ENCODE measurements at places on chromosomes 2 and 18.
A peak's percentile ranks its signal among the peaks of the same experiment; 100 is the strongest.

- DNase-seq, result no peak
These were observed 52.6 kb downstream of the CD28 start for GRCh38 chr2:203758841-203759689.

DNA sequence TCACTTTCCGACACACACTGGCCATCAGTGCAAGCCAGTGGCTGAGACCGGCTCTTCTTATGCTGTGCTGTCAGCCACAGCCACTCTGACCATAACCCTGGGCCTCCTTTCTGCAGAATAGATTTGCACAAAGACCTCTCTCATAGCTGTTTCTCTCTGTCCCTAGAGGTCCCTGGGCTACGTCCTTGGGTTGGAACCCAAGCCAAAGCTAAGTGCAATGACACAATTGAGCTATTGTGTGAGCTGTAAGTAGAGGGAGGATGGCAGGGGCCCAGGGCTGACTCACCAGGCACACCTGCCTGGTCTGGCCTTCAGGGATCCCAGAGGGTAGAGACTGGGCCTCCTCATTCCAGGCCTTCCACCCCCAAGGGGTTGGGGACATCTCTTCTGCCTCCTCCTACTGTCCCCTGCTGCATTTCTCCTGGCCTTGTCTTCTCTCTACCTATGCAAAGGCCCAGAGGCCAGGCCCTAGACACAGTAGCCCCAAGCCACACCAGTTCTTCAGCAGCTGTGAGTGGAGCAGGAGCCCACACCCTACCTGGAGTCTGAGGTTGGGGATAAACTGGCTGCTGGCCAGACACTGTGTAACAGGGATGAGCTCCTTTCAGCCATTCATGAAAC is 174.6 kb downstream of the NCK2 start:
- DNase-seq, result no peak

GRCh38 chr2:23042216-23042906 is 342.6 kb upstream of the KLHL29 start:
- DNase-seq, result no peak

DNA sequence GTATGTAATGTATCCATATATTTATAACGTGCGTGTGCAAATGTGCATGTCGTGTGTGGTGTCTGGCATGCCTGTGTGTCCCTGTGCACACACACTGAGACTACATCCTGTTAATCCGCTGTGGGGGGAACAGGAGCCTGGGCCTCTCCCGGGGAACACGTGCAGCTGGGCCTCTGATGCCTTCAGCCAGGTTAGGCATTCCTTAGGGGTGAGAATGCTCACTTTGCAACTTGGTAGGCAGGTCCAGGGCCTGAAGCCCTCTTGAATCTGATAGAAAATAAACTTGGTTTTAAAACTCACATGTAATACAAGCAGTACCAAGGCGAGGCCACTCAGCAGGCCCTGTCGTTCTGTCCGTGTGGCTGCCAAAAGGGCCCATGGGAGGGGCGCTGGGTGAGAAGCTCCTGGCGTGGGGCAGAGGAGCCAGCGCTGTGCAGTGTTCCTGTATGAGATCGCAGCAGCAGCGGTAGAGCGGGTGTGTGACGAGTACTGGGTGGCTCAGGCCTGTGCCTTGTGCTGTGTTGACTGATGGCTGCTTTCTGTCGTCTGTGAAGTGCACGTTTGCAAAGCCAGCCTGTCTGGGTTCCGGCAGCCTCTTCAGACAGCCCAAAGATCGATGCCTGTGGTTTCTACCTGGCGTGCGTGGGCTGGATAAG is 16.2 kb downstream of the SALL3 start:
- no peak for DNase-seq

DNA sequence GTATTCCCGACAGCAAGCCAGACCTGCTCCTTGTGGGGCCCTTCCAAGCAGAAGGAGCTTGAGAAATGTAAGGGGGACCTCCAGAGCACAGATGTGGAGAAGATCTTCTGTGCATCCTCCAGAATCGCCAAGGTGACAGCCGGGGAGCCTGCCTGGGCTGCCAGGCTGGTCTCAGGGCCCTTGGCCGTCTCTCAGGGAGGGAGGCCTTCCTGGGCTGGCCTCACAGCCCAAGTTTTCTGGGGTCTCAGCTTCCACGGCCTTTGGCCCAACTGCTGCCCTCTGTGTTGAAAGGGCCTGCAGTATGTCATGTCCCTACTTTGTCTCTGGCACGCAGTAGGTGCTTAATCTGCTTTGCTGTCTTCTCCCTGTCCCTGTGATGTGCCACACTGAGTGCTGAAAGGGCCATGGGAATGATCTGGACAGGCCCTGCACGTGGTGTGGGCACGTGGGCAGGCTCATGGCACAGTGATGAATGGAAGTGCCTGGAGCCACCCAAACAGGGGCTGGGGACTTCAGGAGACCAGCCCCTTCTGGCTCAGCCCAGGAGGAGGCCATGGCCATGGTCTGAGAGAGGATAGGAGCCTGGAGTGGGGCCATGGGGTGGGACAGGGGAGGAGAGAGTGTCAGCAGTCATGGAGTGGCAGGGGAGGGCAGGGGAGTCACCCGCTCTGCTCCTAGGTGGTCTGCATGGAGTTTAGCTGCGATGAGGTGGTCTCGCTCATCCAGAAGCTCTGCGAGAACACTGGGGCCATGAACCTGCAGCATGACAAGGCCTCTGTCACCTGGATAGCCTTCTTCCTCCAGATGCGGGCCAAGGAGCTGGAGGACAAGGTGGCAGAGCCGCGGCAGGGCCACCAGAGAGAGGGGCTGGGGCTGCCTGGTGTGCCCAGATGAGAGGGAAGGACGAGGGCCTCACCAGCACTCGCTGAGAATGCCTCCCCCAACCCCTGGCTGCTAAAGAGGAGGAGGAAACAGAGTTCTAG is 35.4 kb downstream of the HJURP start:
- no peak for DNase-seq

DNA sequence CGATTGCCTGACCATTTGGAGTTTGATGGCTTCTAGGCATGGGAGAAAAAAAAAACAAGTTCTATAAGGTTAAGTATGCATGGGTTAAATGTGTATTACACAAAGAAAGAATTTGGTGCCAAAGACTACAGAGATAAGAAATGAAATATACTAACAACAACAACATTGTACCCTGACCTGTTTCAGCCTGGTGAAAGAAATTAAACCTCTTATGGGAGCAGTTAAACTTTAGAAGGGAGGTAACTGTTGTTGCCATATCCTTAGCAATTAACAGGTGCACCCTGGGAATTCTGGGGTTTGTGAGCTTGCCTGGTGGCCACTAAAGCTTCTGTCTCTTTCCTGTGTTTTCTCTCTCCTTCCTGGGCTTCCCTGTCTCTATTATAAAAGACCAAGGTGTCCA is 6.5 kb upstream of the IFIH1 start:
- DNase-seq, result no peak

DNA sequence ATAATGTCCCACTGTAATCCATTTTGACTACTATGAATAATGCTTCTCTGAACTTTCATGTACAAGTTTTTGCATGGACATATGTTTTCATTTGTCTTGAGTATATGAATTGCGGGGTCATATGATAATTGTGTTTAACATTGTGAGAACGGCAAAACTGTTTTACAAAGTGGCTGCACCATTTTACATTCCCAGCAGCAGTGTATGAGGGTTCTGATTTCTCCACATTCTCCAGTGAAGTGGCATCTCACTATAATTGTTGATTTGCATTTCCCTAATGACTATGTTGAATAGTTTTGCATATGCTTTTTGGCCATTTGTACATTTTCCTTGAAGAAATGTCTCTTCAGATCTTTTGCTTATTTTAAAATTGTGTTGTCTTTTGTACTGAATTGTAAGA is 20.1 kb downstream of the NCOA1 start:
- no peak for DNase-seq

GRCh38 chr2:7454592-7454991 is 537.4 kb downstream of the RNF144A start:
- DNase-seq, result no peak

DNA sequence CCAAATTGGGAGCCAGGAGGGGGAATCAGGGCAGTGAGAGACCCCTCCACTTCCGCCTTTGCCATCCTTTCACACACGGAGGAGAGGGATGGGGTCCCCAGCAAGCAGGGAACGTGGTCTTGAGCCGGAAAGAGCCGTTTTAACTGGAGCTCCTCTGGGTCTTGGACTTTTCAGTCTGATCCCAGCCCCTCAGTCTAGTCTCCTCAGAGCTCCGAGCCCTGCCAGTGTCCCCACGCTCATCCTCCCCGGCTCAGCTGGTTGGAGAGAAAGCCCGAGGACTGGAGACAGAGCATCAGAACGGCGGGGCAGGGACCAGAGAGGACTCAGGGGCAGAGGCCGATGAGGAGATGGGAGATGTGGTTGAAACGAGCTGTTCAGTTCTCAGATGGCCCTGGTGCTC is 26.1 kb upstream of the OTOF start:
- no peak for DNase-seq

GRCh38 chr18:25805939-25806338 is 284.5 kb downstream of the SS18 start:
- no peak for DNase-seq

DNA sequence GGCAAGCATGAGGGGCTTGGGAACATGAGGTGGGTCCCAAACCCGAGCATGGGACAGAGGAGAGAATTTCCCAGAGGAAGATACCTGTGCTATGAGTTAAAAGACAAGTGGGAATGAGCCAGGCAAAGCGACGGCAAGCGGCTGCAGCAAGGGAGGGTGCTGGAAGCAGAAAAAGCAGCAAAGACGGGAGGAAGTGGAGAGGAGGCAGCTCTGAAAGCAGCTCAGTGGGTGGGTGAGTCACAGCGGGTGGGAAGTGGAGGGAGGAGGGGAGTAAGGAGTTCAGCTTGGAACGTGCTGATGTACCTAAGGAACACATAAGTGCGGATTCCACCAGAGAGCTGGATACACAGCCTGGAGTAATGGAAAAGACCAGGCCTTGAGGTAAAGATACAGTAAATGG is 41.4 kb downstream of the THUMPD2 start:
- DNase-seq, result no peak

DNA sequence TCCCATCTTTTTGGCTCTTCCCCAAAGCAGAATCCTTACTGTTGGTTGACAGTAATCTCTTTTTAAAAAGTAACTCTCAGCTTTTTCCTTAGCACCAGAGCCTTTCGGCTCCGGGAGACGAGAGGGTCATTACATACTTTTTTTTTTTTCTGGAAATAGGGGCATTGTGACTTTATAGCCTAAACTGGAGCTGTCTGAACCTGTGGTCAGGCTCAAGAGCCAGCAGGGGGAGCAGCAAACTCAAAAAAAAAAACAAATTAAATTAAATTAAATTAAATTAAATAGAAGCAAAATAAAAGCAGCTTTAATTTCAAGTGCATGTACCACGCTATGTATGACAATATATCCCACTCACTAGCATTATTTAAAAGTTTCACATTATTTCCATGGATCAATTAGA is 156.6 kb downstream of the DTNA start:
- no peak for DNase-seq

DNA sequence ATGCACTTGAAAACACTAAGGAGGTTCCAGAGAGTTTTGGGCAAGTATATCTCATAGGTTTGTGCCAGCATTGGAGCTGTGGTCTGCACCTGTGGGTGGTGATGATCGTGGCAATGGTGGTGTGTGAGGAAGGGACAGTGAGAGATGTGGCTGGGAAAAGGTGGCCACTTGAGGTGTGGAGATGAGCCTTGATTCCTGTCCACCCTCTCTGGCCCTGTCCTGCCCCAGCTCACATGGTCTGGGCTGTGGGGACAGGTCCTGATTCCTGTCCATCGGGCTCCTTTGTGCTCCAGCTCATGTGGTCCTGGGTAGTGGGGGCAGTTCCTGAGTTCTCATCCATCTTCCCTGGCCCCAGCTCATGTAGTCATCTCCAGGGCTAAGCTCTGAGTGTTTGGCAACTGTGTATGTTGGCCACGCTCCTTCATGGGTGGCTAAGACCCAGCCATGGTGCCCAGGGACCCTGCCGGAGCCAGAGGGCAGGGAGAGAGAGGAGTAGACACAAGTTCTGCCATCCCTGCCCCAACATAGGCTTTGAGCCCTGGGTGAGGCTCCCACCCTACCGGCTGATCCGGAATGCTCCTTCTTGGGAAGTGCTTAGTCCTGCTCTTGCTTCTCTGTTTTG is 294.4 kb upstream of the HDAC4 start:
- no peak for DNase-seq

GRCh38 chr2:20414806-20415205 is 32.1 kb upstream of the RHOB start:
- no peak for DNase-seq

- no peak for DNase-seq
These were observed 92.5 kb downstream of the INHBB start for GRCh38 chr2:120438301-120439066.

DNA sequence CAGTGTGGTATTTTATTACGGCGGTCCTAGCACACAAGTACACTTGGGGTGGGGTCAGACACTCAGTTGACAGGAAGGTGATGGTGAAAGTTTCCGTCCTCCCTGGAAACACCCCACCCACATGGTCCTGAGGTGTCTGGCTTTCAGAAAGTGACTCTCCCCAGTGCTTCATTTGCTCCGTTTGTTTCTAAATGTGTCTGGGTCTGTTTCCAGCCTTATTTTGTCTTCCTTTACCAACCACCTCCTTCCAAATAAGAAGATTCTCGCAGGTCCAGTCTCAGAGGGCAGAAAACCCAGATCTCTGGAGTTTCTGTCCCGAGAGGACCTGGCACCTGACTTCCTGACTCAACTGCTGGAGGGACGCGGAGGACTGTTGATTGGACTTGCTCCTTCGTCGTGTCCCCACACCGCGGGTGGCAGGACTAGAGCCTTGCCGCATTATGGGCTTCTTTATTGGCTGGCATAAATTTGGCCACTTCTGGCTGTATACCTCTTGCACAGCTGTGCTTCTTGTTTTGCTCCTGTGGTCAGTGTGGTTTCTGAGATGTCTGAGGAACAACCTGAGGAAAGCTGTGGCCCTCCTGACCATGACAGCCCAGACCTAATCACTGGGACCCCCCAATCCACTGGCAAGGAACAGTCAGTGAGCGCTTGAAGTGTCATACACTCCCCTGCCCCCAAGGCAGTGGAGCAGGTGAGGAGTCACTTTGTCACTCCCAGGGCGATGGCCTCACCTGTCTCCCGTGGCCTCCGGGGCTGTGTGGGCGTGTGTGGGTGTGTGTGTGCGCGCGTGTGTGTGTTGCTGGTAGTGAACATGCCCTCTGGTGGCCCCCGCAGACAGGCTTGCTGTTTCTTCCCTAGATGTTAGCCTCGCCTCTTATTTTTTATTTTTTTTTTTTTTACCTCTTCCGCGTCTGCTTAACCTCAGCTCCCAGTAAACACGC is 45.6 kb downstream of the MEX3C start:
- no peak for DNase-seq

- DNase-seq, result peak; percentile 84
These were observed 83.9 kb downstream of the ARHGEF4 start for GRCh38 chr2:130920415-130921163.

DNA sequence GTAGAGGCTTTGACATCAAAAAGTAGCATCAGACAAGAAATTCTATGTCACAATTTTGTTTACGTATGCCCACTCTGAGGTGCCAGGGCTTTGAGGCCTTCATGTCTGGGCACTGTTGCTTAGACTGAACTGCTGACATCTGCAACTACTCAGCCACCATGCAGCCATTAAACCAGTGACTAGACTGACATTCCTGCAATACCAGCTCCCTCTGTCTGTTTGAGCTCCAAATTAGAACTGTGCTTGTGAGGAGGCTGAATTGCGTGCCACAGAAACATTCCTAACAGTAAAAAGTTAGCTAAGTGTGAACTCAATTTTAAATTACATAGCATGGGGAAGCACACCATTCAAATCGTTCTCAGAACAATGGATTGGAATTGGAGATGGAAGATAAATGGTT is 163.2 kb downstream of the INSIG2 start:
- DNase-seq, result no peak

- no peak for DNase-seq
These were observed 41.6 kb downstream of the GCA start for GRCh38 chr2:162385536-162385935.

All from NCI-H1694 treated with DMSO at 0.1 percent for 48 hours (cell line).